H9 (cell line): ENCODE measurements at places on chromosomes 16 and 17. TPM values are rescaled to one million over a fixed set of nuclear protein-coding genes. Genes with fewer than 3 reads are reported as not detected.

IRF8 gene
- total RNA-seq = 0.28 TPM in 1 of 2 replicates, not detected in the other

ACAP1 gene
- total RNA-seq = 15.5 and 18.2 TPM in 2 replicates

OTOP2 gene
- 0.11 TPM in 1 of 2 replicates, not detected in the other for total RNA-seq

TBC1D3E gene
- not detected in 2 replicates for total RNA-seq

- no peak for DNase-seq
Observed at GRCh38 chr17:27624539-27624938, 6.4 kb upstream of the LGALS9 start.

DNA sequence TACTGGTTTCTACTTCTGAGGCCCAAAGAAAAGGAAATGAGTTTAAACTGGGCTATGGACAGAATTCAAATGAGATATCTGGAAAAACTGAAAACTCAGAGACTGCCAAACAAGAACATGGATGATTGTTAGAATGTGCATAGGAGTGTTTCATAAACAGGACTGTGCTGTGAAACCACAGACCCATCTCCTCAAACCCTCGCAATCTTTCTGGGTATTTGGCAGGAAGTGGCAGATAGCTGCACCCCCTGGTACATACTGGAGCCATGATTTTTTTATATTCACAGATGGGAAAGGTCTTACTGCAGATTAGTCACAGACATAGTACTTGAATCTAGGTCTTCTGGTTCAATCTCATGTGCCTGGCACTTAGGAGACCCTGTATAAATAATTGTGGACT, 145.0 kb downstream of the CCDC182 start:
- DNase-seq = no peak

DNA sequence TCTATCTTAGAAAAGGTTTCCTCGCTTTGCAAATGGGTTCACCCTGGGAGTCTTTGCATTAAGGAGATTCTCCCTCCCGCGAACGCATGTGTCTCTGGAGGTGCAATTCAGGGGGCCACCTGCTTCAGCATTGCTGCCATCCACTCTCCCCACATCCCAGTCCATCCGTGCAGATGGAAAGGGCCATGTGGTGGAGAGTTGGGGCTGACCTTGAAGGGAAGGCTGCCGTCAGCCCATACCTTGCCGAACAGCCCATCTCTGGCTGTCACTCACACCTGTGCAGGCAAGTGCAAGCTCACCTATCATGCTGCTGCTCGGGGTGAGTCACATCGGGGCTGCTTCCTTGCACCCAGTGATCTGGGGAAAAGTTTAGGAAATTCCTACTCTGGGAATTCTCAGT, 106.1 kb downstream of the ZNF423 start:
- DNase-seq = no peak

DNA sequence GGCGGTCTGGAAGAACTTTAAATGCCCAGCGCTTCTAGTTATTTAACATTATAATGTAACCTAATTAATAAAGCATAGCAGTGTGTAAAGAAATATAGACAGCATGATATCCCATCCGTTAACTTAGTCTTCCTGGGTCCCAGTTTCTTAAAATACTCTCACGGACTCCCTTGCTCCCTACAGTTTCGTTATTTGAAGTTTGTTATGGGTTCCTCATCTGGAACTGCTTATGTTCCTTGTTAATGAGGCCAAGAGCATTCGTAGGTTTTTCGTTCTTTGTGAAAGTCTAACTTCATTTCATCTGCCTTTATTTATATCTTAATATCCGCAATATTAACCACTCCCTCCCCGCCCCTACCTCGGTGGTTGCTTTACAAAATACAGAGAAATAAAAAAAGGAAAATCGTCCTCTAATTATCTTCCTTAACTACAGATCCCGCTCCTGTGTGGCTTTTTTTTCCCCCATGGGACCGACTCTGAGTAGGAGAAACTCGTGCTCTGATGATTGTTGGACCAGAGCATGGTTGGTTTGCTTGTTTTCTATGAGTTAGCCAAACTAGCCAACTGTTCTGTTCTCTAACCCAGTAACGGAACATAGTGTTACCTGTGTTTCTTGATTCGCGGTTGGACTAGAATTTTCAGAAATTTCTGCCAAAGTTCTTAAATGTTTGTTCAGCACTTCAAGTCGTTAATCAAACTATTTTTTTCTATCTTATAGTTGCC, 863 bp downstream of the ADPRM start:
- no peak for DNase-seq

DNA sequence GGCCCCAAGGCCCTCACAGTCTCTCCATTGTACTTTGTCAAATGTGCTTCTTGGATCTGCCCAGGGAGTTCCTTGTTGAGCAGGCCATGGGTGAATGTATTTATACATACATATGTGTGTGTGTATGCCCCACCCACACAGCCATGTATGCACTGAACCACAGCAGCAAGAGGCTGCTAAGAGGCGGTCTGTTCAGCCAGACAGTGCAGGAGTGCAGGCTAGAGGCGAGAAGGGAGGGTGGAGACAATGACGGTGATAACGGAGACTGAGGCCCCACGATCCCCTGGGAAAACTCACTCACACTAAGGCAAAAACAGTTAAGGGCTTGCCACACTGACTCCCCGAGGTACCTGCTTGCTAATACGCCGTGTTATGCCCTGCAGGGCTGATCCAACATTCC, 151.0 kb upstream of the CDC42EP4 start:
- DNase-seq = no peak

DNA sequence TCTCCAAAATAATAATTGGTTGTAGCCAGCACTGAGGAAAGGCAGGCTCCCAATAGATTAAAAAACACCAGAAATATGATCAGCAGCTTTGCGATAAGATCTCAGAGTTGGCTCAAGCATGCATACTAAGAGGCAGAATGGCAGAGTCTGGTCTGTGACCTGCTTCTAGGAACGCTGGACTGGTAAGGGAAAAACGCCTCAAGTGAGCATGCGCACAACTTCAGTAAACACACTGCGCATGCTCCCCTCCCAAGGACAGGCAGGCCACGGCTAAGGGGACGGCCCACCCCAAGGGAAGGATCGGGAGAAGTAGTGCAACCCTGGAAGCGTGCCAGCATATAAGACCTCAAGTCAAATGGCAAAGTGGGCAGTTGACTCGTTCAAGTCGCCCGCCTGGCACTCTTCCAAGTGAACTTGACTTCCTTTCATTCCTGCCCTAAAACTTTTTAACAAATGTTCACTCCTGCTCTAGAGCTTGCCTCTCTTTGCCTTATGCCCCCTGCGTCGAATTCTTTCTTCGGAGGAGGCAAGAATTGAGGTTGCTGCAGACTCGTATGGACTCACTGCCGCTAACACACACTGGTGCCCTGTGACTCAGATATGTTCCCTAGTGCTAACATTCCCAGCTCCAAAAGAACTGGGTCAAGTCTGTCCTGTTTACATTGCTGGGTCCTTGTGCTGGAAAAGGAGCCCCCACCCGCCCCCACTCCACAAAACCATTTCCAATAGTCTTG, 22.4 kb upstream of the PRM1 start:
- no peak for DNase-seq

GRCh38 chr17:8002721-8003593, 542 bp downstream of the GUCY2D start:
- DNase-seq = peak; percentile 51

DNA sequence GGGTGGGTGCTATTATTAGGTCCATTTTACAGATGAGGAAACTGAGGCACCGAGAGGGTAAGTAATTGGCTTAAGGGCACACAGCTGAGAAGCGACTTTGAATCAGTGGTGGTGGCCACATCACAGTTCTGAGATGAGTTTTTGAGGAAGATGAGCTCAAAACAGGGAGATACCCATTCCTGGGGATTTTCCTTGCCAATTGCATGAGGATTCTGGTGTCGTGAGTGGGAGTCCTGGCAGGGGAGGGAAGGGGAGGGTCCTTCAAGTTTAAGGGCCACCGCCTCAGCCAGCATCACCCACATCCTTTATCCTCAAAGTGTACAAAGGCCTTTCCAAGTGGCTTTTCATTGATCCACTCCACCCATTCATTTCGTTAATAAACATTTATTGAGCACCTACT, 45.3 kb downstream of the IL21R start:
- DNase-seq = no peak
